ENCODE measurements at places on chromosomes 6 and 20. TPM values are rescaled to one million over a fixed set of nuclear protein-coding genes. Genes with fewer than 3 reads are reported as not detected.

SFT2D1 gene
- 24.9 TPM for total RNA-seq

C6orf89 gene
- 45.0 TPM for total RNA-seq

GTPBP2 gene
- 40.8 TPM for total RNA-seq

PARD6B gene
- 2.2 TPM for total RNA-seq

FILIP1 gene
- total RNA-seq, result 8.4 TPM

BMP5 gene
- 0.15 TPM for total RNA-seq

DPPA5 gene
- total RNA-seq, result not detected

BACH2 gene
- 32.8 TPM for total RNA-seq

TBXT gene
- 0.19 TPM for total RNA-seq

CCN6 gene
- 0.27 TPM for total RNA-seq

PTPRT gene
- total RNA-seq, result 0.09 TPM

CLPSL1 gene
- total RNA-seq, result not detected

MACROD2 gene
- total RNA-seq, result 10.0 TPM

PREX1 gene
- 41.1 TPM for total RNA-seq

THBD gene
- total RNA-seq, result 0.04 TPM

EFCAB8 gene
- total RNA-seq, result 0.05 TPM

PLN gene
- total RNA-seq, result 1.4 TPM

MAP7 gene
- 13.5 TPM for total RNA-seq

CDSN gene
- total RNA-seq, result 0.20 TPM

FAM217A gene
- total RNA-seq, result 2.0 TPM

SAMD3 gene
- 0.55 TPM for total RNA-seq

PRRT1 gene
- total RNA-seq, result 1.4 TPM

MEP1A gene
- total RNA-seq, result not detected

SLC13A3 gene
- 3.7 TPM for total RNA-seq
